ENCODE measurements at places on chromosomes 2 and 18.

DNA sequence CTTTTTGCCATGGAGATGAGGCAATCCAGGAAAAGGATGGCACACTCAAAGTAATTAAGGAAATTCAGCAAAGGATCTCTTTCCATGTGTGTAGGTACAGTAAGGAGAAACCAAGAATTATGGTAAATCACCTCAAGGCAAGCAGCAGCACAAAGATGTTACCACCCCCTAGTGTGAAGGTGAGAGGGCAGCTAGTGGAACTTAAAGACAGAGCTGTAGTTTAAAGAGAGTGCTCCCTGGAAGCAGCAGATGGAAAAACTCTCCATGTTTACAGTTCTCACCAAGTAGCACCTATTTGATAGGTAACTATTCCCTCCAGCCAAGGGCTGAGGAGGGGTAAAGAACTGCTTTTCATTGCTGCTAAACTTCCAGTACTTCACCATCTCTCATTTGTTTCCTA is 860.4 kb upstream of the CRIM1 start:
- DNase-seq: no peak

DNA sequence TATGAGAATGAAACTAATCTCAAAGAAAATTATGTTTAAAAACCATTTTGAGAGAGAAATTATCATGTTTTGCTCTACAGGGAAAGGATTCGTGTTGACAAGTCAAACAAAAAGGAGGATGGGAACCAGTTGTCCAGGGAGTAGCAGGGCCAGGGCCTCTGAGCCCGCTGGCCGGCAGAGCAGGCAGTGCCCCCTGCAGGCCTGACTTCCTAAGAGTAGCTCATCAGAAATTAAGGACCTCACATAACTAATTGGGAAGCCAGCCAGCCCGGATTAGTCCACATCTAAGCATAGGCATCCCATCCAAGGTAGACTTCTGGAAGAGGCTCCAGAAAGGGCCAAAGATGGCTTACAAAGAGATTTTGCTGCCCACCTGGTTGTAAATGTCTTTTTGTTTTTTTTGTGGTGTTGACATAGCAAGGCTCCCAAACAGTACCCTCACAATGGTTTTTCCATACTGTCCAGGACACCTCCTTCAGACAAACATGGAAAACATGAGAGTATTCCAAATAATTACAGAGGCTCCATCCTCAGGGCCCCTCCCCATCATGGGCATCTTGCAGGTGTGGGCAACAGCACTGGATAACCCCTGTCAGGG is 241.2 kb upstream of the TANK start:
- DNase-seq: no peak

GRCh38 chr2:68121873-68122679 is 35.6 kb upstream of the PNO1 start:
- DNase-seq: peak; percentile 34

GRCh38 chr2:13000664-13001363 is 284.1 kb downstream of the TRIB2 start:
- no peak for DNase-seq

DNA sequence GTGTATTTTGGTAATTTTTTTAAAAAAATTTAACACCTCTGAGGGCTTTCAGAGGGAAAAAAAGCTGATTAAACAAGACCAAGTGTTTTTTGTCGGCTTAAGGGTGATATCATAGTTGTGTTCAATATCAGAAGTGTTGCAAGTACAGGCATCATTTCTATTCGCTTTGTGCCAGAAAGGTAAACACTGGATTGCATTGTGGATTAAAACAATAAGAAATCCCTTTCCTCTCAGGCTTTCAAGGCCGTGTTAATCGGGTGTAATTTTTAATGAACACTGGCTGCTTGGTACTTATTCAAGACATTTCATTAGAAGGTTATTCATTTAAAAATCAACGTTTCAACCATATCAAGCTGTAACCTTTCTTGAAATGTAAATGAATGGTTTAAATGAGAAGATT is 18.3 kb downstream of the FIGN start:
- DNase-seq: no peak

GRCh38 chr2:207073801-207074678 is 91.7 kb downstream of the KLF7 start:
- DNase-seq: no peak

DNA sequence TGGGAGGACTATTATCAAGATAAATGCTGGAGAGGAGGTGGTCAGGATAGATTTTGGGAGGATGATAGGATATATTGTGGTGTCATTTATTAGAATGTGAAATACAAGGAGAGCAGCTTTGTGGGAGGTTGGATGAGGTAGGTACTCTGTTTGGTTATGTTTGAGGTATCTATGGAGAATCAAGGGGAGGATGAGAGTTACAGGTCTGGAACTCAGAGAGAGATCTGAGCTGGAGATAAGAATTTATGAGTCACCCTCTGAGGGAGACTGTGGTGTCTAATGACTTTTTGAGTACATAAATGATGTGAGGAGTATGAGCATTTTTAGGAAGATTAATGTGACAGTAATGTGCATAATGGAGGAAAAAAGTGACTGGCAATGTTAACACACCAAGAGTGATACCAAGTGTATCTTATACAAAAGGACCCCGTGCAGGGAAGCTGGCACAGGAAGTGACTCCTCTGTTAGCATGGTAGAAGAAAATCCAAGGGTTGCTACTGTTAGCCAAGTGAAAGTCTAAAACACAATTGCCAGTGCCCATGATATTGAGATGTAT is 48.2 kb downstream of the CRIM1 start:
- DNase-seq: no peak

GRCh38 chr2:142989273-142990204 is 112.1 kb downstream of the KYNU start:
- no peak for DNase-seq

DNA sequence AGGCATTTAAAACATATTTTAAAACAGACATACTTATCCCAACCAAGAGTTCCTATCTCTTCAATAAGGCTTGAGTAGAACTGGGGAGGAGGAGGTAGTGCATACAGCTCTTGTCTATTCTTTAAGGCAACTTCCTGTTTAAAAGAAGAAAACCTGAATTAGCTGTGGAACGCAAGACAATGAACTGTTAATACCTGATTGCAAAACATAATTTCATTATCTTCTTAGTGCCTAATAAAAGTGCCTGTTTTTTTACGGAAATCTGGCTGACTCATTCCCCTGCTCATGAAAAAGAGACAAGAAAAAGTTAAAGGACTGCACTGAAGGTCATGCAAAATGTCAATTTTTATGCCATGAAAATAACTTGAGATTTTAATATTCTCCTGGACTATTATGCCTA is 19.2 kb downstream of the FANCL start:
- no peak for DNase-seq

- no peak for DNase-seq
Observed at GRCh38 chr2:195899226-195899625, 169.4 kb downstream of the DNAH7 start.

DNA sequence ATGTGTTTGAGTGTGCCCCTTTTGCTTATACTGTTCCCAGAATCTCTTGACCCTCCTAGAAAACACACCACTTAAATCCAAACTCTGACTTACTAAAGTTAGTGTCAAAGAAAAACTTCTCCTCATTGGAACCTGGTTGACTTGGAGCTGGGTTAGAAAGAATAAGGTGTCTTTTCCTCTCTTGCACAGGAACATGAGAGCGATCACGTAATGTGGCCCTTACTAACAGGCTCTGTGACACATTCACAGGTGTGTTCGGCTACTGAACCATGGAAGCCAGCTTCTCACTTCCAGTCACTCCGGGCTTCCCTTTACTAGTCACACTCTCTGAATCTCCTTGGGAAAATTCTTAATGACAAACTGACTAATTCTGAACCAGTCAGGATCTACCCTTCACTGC is 5.4 kb upstream of the POU3F3 start:
- DNase-seq: no peak

DNA sequence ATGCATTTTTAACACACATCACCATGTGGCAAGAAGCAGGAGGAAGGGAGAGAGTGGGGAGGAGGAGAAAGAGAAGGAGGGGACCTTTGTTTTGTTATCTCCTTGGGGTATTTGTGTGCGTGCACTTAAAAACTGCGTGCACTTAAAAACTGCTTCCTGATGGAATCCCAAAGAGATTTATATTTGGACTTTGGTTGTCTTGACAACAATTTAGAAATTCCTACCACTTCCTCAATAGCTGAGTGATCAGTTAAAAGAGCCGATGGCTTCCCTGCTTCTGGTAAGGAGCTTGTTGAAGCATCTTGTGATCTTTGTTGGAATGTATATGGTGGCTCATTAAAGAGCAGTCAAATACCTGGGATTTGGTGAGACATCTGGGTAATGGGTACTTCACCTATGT is 4.5 kb downstream of the RAB31 start:
- no peak for DNase-seq

GRCh38 chr2:187857826-187858225 is 303.6 kb upstream of the TFPI start:
- no peak for DNase-seq

DNA sequence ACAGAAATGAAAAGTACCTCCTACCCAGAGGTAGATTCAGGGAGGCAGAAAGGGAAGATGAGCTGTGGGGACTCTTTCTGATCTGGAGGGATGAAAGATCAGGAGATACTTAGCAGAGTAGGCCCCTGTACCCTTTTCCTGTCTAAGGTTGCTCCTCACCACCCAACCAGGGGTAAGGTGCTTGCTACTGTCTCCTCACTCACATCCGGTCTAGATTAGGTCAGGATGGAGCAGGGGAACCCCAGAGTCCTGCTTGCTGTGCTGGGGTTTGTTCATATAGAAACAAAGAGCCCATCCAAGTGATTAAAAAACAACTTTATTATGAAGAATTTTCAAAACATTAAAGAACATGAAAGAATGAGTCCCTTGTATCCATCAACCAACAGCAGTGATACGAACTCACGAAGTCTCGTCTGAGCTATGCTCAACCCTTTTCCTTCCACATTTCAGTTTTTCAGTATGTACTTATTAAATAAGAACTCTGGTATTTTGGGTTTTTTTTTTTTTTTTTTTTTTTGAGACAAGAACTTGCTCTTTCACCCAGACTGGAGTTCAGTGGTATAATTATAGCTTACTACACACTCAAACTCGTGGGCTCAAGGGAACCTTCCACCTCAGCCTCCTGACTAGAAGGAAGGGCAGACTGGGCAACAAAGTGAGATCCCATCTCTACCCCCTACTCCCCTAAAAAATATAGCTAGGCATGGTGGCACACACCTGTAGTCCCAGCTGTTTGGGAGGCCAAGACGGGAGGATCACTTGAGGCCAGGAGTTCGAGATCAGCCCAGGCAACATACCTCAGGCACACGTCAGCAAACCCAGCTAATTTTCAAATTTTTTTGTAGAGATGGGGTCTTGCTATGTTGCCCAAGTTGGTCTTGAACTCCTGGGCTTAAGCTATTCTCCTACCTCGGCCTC is 28.5 kb upstream of the MCFD2 start:
- no peak for DNase-seq

GRCh38 chr2:147659051-147659450 is 185.8 kb upstream of the ACVR2A start:
- DNase-seq: no peak

DNA sequence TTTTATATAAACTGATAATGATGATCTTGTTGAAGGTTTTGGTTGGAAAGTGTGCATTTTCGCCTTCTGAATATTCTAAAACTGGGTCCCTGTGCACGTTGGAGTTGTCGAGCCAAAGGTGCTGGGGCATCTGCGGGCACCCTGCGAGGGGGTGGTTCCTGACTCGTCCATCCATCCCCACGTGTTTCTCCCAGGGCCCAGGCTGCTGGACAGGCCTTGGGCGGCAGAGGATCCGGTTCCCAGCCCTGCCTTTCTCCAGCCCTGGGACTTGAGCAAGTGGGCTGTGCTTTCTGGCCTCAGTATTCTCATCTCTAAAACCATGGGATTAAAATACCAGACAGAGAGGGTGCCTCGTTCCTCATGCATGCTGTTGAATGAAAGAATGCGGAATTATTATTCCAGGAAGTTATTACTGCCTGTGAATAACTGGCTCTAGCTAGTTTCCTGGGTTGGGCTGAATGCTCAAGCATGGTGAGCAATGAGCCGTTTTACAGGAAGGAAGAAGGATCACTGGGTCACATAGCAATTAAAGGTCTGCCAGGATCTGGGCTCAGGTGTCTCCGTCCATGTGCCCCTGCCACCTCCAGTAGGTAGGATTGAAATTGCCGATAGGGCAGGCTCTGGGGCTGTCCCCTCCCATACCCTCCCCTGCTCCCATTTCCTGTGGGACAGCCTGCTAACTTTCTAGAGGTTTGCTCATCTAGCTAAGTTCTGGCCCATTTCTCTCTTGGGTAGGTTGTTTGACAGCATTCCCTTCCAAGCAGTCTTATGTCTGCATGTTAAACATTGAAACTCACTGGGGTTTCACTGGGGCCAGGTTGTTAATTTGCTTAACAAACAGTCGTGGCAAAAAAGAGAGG is 77.2 kb upstream of the HS6ST1 start:
- no peak for DNase-seq

GRCh38 chr2:83686863-83687262 is 772.2 kb downstream of the SUCLG1 start:
- DNase-seq: no peak

DNA sequence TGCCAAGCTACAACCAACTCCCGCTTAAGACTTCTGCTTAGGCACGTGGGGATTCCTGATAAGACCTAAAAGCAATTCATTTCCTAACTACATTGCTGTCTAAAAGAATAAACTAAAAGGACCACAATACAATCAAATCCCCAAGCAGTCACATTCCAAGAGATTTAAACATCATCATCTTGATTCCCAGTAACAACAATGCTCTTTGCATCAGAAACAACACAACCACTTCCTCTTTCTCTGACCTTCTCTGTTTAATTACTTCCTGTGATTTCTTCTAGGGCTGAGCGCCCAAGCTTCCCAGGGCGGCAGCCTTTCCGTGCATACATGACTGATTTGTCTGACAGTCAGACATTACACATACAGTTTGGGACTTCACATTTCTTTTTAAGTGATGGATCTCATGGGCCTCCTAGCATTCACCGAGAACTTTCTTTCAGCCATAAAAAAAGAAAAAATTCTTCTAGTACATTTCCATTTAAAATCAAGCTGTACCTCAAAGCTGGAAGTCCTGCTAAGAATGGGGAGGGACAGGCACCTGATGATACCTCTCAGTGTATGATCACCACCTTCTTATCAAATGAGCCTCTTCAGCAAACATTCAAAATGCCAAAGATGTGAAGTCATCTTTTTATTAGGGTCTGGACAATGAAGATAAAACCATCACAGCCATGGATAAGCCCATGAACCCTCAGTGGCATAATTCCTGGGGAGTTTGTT is 11.5 kb downstream of the SPRED2 start:
- DNase-seq: no peak

DNA sequence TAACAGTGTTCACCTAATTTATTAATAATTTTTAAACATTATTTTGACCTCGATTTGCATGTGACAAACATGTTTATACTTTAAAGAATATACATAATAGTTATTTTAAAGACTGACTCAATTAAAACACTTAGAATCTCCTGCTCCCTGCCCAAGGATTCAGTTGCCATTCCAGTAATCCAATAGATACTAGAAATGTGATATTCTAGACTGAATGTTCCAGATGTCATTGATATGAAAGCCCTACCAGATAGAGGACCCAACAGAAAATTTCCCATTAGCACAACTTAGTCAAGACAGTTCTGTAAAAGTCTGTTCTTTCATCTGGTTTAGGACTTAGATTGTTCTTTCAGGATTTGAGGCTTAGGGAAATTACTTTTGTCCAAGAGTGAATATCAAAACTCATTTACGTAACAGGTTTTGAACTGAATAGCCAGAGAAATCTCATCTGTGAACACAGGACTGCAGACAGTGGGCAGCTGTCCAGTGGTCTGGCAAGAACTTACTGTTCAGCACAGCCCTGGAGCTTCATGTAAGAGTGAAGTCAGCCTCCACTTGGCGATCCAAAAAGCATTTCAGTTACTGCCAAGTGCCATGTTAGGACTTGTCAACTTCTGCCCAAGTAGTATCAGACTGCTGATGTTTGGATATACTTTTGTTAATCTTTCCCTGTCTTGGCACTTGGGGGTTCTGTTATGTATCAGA is 77.5 kb downstream of the OSBPL6 start:
- DNase-seq: no peak

GRCh38 chr2:24007693-24008092 is 2.2 kb upstream of the MFSD2B start:
- DNase-seq: no peak
